ENCODE measurements at places on chromosomes 6 and 20.

DNA sequence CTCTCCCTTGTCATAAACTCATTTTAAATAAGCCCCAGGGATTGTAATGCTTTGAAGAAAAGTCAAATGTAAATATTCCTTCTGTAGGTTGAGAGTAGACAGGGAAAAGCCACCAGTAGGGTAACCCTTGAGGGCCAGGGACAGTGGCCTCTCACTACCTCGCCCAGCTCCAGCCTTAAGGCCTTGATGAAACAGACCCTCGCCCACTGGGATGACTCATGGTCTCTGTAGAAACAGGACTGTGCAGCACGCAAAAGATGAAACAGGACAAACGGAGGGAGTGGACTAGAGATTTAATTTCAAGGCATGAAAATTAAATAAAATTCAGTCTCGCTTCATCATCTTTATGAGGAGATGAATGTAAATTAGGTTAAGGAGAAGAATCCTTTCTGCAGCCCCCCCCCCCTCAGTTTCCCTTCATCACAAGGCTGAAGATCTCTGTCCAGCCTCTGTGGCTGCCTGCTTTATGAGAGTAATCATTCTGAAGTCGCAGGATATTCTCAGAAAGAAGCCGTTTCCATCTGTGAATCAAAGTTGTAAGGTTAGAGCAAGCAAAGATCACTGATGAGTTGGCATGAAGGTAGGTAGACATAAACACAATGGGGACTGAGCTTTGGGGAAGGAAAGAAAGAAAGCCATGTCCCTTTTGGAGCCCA lies 60.4 kb downstream of the TMEM200A start:
- DNase-seq: no peak

DNA sequence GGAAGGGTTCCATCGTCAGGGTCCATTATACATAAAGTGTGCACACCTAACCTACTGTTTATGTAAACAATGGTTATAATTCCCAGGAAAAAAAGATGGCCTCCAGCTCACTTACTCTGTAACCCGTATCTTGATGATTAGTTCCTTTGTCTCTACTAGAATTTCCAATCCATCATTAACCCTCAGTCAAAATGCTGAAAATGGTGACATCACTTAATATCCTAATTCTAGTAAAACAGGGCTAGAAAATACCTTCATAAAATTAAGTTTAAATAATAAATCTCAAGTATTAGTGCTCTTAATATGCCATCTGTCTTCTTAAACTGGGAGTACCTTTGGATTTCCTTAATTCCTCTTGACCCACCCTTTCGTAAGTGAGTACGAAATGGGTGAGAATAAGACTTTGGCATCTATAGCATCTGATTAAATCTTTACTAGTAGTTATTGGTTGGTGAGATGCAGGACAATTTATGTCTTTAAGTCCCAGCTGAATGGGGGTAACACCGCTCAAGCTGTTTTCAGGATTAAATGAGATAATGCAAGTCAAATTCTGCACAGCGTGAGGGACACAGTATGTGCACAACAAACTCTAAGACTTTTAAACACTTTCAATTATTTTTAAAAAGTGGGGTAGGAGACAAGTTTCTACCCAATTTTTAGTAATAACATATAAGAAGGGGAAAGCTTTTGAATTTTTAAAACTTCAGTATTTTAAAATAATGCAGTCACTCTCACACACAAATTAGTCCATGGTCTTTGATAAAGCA lies 1.6 kb downstream of the HMGN3 start:
- no peak for DNase-seq

- no peak for DNase-seq
Observed at GRCh38 chr6:167679122-167679736, 147.5 kb upstream of the AFDN start.

- DNase-seq: no peak
Observed at GRCh38 chr6:73830119-73830518, 134.1 kb downstream of the CD109 start.

- DNase-seq: no peak
Observed at GRCh38 chr6:166056637-166057036, 111.0 kb downstream of the TBXT start.

- DNase-seq: no peak
Observed at GRCh38 chr6:15796844-15797243, 134.0 kb upstream of the DTNBP1 start.

- no peak for DNase-seq
Observed at GRCh38 chr6:6629402-6629801, 40.9 kb downstream of the LY86 start.

DNA sequence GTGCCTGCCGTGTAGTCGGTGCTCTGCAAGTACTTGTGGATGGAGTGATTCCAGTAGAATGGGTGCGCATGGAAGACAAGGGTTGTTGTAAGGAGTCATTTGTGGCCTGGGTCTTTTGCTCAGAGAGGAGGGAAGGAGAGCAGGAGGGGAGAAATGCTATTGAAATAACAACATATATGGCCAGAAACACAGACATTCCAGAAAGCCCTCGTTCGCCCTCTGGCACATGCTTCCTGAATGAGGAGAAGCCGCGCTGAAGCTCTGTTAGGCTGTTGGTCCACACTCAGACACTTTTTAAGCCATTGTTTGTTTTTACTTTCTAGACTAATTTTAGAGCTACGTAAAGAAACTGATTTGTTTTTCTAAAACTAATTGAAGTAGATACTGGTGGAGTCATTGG lies 107.4 kb downstream of the RPP40 start:
- DNase-seq: no peak

- no peak for DNase-seq
Observed at GRCh38 chr6:16868968-16869367, 107.7 kb upstream of the ATXN1 start.

Data from T-helper 9 cell (primary cell).